Cortex of kidney (tissue), 1 donor: ENCODE measurements at places on chromosomes 1 and 21.

DNA sequence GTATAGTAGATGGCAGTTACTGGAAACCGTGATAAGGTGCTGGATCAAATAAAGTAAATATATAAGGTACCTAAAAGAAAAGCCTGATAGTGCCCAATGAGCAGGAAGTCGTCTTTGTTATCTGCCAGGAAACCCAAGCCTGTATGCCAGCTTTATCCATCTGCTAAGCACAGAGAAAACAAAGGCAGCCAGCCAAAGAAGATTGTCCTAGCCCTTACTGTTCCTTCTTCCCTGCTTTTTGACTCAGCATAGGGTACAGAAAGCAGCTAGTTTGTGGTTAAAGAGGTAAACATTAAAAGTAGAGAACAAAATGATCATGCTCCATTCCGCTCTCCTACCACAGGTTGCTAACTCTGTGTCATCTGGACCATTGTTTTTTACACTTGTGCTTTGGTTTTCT, 10.1 kb downstream of the KRTAP22-2 start:
- no peak for DNase-seq

GRCh38 chr1:48216313-48216712, 6.2 kb upstream of the SLC5A9 start:
- DNase-seq, result no peak

DNA sequence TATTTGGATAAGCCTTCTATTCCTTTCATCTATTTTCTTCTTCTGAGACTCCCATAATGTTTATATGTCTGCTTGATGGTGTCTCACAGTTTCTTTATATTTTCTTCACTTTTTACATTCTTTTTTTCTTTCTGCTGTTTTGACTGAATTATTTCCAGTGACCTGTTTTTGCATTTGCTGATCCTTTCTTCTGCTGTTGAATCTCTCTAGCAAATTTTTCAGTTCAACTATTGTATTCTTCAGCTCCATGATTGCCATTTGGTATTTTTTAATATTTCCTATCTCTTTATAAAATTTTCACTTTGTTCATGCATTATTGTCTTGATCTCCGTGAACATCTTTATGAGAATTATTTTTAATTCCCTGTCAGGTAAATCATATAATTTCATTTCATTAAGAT, 122.3 kb upstream of the ST6GALNAC5 start:
- no peak for DNase-seq

- no peak for DNase-seq
Measured at GRCh38 chr1:20551945-20552727, at the start of gene FAM43B. Gene FAM43B, plus strand, starts transcription at chr1:20552573. Its CDS starts 401 bp downstream, at chr1:20552974.

DNA sequence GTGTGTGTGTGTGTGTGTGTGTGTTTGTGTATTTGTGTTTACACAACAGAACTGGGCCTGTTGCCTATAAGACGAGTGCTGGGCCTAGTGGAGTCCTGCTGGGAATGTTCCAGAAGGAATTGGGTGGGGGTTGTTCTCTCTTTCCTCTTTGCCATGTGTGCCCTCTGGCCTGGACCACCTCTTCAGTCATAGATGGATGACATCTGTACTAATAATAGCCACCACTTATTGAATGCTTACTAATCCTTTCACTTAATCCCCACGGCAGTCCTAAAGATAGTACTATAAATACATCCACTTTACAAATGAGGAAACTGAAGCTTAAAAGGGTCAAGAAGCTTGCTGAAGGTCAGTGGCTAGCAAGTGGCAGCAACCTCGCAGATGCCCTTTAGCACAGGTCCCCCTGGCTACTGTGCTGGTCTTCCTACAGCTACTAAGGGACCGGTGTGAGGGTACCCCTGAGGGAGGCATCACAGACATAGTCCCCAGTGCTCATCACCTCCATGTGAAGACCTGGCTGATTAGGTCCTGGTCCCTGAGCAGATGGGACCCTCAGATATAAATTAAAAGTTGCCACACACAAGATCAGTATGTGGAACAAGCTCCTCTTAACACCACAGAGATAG, 55.2 kb upstream of the KIF1B start:
- no peak for DNase-seq

DNA sequence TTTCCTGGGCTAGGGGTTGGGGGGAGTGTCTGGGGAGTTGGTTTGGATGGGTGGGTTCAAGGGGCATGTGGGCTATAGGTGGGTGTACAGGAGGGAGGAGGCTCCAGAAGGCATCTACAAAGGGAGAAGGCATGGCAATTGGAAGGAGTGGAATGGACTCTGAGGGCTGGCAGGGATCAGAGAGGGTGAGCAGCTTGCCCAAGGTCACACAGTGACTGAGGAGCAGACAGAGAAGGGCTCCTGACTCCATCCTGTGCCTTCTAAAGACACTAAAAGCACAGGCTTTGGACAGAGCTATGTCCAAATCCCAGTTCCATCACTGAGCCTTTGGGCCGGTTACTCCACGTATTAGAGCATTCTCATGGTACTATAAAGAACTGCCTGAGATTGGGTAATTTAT, 151.8 kb downstream of the PTPRU start:
- DNase-seq, result no peak

GRCh38 chr1:56468518-56468917, 110.8 kb downstream of the PLPP3 start:
- DNase-seq, result no peak

DNA sequence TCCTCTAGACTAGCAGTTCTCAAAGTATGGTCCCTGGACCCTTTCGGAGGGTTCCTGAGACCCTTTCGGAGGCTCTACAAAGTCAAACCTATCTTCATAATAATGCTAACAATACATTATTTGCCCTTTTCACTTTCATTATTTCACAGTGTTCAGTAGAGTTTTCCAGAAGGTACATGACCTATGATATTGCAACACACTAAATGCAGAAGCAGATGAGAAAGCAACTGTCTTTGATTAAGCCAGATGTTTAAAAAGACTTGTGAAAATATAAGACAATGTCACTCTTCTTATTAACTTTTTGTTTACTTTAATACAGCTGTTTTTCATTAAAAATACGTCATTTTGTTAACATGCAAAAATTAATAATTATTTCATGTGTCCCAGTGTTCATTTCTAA, 5.8 kb downstream of the KCNJ10 start:
- DNase-seq, result no peak

DNA sequence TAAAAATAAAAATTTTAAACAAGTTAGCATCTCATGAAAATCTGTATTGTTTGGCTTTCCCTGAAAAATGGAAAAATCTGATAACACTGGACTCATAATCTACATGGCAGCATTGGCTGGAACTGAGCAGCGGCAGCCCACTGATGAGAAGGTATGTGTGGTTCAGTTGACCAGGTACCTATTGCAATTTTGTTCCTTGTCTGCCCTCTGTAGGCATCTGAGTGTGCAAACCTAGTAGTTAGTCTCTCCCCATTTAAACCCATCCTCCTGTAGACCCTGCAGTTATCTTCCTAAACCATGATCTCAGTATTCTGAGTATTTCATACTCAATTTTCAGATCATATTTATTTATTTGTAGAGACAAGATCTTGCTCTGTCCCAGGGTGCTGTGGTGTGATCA, 59.4 kb upstream of the SERBP1 start:
- no peak for DNase-seq
